Motor neuron (in vitro differentiated cells): ENCODE measurements at places on chromosomes 2 and 18. TPM values are rescaled to one million over a fixed set of nuclear protein-coding genes. Genes with fewer than 3 reads are reported as not detected.

The ARL5A gene
- total RNA-seq = 57.3 and 64.2 TPM in 2 replicates

The TCF23 gene
- 0.14 and 0.25 TPM in 2 replicates for total RNA-seq

The HOXD11 gene
- total RNA-seq = not detected in 2 replicates

The SNORC gene
- 0.82 and 1.4 TPM in 2 replicates for total RNA-seq

The UPP2 gene
- total RNA-seq = 1.1 and 2.9 TPM in 2 replicates

The SPDYA gene
- total RNA-seq = 3.0 and 3.2 TPM in 2 replicates

The MTX2 gene
- 51.3 and 56.5 TPM in 2 replicates for total RNA-seq

The CPLX4 gene
- 0.27 TPM in 1 of 2 replicates, not detected in the other for total RNA-seq

The CD207 gene
- total RNA-seq = 1.2 and 1.4 TPM in 2 replicates

The RAB10 gene
- 81.0 and 85.9 TPM in 2 replicates for total RNA-seq

The UBR3 gene
- total RNA-seq = 33.3 and 37.2 TPM in 2 replicates

The DYSF gene
- 2.2 and 2.3 TPM in 2 replicates for total RNA-seq

The PFN4 gene
- 1.4 and 3.8 TPM in 2 replicates for total RNA-seq

The COL4A3 gene
- total RNA-seq = 0.28 and 0.58 TPM in 2 replicates

The KATNAL2 gene
- 20.3 and 23.5 TPM in 2 replicates for total RNA-seq

The TUBA3D gene
- 0.32 and 0.38 TPM in 2 replicates for total RNA-seq

The TFPI gene
- total RNA-seq = 42.7 and 47.3 TPM in 2 replicates

The TRIM54 gene
- total RNA-seq = 1.00 and 1.5 TPM in 2 replicates

The MLPH gene
- 0.42 and 0.46 TPM in 2 replicates for total RNA-seq

The LONRF2 gene
- total RNA-seq = 0.10 and 0.11 TPM in 2 replicates

The SGPP2 gene
- total RNA-seq = 2.2 and 2.5 TPM in 2 replicates

The LYG1 gene
- total RNA-seq = 1.4 and 1.5 TPM in 2 replicates
